ENCODE measurements at places on chromosomes 11 and 22.
A peak's percentile ranks its signal among the peaks of the same experiment; 100 is the strongest.

DNA sequence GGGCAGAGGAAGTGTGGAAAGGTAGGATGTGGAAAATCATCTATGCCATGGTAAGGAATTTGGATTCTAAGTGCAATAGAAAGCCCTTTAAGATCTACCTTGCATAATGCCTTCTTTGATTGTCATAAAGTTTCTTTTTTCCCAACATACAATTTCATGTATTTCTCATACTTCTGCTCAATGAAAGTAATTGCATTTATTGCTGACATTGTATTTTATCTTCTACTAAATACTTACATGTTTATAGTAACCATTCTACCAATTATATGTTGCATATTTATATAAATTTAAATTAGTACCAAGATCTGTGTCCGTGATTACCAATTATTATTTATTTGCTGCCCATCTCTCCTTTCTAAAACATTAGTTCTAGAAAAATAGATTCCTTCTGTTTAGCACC, 114.8 kb downstream of the CNTN5 start:
- no peak for DNase-seq

- no peak for DNase-seq
These were observed 27.3 kb downstream of the STK33 start for GRCh38 chr11:8566613-8567210.

GRCh38 chr11:126874831-126875230, 125.7 kb downstream of the KIRREL3 start:
- DNase-seq = no peak

DNA sequence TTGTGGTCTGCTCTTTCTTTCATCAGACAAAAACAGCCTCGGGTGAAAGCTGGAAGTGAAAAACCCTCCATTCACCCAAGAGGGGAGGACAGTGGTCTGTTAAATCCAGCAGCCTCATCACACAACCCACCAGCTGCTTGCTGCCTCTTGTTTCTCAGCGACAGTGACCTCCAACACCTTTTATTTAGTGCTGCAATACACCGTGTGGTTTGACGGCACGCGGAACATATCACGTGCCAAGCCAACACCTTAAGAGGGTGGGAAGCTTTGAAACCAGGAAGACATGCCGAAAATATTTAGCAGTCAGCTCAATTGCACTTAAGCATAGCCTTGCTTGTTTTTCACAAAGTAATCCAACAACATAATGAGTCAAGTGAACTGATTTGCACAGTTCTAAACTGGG, 39.8 kb upstream of the POGLUT3 start:
- DNase-seq = no peak

DNA sequence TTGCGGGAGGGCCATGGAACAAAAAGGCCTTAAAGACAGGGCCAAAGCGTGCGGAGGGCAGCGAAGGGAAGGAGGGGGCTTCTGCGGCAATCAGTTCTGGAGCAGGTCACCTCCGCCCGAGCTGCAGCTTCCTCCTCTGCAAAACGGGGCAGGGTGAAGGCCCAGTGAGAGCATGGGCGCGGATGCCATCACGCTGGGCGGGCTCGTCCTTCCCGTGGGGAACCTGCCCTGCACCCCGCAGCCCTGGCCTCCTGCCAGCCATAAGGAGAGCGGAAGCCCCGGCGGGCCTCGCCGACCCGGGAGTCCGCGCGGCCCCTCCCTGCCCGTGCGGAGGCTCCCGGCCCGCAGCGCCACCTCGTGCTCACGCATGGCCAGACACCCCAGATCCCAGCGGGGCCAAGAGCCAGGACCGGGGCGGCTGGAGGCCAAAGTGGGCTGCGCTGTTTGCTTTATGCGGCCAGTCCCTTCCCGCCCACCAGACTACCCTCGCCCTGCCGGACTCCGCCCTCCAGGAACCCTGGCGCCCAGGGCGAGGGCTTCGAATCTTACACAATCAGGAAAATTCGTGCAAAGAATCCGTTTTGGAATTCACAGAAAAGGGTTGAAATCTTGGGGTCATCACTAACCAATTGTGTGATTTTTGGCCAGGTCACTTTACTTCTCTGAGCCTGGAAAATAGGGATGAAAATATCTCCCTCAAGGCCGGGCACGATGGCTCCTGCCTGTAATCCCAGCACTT, 16.1 kb downstream of the TSKU start:
- peak; percentile 92 for DNase-seq

GRCh38 chr11:1310318-1310687, 871 bp upstream of the TOLLIP start:
- DNase-seq = no peak

DNA sequence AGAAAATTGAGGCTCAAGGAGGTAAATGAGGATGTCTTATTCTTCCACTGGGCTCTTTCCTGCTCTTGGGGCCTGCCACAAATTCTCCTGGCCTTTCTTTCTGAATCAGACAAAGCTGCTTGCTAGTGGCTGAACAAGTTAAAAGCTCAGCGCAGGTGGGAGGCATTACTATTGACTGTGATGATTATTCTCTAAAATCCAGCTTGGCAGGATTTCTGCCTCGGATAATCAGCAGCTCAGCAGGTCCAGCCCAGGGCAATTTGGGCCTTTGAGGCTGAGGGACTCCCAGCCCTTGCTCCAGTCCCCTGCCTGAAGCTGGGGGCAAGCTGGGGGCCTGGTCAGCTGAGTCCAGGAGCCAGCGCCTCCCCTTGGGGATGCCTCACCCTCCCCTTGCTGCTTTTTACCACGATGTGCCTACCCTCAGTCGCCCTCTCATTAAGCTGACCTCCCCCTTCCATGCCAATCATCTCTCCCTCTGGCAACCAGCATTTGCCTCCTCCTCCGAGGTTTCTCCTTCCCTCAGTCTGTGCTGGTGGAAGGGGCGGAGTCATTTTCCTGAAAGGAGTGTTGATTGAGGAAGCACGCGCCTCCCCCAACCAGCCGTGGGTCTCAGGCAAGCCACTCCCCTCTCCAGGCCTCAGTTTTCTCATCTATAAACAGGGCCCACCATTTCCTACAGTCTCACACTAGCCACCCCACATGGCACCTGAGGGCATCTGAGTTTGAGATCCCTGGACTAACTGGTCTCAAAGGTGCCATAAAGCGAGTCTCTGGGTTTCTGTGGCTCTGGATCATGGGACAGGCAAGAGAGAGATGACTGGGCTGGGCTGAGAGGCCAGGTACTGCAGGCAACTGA, 60.6 kb upstream of the PRDM11 start:
- no peak for DNase-seq

All from CMK (cell line).